ENCODE measurements at places on chromosomes 5 and 9.
A peak's percentile ranks its signal among the peaks of the same experiment; 100 is the strongest.

DNA sequence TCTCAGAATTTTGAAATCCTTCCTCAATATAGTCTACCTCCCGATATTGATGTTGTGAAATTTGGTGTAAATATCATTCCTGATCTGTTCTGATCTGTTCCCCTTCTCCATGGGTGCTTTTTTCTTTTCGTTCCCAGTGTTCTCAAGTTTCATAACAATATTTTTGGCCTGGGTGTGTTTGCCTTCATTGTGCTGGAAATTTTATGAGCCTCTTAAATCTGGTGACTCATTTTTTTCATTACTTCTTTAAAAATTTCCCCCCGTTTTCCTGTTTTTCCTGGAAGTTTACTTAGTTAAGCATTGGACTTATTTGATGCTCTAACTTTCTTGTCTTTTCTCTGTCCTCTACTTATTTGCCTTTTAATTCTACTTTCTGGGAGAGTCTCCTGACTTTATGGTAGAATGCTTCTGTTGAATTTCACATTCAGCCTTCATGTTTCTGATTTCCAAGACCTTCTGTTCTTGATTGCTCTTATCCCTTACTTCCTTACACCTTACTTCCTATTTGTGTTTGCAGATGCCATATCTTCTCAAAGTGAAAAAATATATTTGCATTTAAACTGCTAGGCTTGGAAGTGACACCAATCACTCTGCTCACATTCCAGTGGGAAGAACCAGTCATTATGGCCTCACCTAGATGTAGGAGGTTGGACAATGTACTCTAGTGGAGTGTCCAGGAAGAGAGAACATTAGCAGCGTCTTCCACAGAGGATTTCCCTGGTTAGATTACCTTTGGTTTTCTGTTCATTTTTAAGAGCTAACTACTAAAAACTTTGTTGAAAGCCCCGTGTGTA lies 441.9 kb downstream of the ARHGEF28 start:
- no peak for DNase-seq

DNA sequence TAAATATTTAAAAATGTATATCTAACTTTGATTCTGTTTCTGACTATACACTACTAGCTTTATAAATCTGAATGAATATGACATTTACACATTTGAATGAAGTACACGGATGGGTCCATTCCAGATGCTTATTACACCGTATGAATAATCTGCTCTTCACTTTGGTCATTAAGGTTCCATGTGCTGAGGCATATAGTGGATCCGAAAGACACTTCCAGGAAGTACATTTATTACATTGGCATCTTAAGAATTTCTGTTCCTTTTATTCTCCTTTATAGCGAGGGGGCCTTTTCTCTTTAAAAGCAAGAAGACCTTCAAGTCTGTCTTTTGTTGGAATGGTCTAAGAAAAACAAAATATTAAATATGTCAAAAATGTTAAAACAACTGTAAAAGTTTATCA lies 147.6 kb downstream of the AUH start:
- DNase-seq = no peak

DNA sequence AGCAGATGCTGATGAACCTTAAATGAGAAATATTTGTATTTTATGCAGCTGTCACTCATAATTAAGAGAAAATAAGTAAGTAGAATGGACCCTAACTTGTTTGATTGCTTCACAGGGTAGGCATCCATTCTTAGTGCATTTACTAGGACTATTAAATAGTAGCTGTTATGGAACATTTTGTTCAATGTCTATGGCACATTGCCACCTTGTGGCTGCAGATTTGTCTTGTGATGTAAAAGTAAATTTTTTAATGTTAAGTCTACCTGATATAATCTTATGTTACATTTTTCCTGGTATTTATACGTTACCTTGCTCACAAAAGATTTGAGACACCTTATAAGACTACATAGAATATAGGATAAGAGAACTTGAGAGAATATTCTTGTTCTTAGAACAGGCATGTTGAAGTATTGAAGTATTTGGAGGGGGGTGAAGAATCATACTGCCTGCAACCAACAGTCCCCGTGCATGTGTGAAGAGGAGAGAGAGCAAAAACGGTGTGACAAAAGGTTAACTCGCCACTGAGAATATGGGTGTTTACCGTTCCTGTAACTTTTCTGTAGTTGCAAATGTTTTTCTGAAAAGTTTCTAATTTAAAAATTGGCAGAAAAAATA lies 161.1 kb downstream of the MAST4 start:
- DNase-seq = no peak

DNA sequence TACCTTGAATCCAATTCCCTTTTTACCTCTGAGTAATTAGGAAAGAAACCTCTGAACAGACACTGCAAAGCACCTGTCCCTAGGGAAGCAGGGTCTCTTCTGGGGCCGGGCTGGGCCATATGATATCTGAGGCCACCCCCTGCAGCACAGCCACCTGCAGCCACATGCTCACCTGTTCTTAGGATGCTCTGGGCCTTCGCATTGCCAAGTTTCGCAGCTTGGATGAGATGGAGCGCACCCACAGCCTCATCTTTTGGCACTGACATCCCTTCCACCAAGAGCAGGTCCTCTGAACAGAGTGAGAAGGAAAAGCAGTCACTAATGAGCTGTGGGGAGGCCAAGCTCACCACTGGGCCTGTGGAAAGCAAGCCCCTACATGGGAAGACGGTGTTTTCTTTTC lies 27.3 kb downstream of the CLTA start:
- DNase-seq = no peak

GRCh38 chr5:60483050-60483449 lies 216.9 kb downstream of the DEPDC1B start:
- no peak for DNase-seq

DNA sequence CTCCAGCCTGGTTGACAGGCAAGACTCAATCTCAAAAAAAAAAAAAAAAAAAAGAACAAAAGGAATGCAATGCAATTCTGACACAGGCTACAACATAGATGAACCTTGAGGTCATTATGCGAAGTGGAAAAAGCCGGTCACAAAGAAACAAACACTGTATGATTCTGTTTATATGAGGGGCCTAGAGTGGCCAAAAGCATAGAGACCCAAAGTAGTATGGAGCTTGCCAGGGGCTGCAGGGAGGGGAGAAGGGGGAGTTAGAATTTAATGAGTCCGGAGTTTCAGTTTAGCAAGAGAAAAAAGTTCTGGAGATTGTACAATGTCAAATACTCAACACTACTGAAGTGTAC lies 33.2 kb upstream of the ASS1 start:
- DNase-seq = no peak

- no peak for DNase-seq
These were observed at the start of gene DIRAS2 for GRCh38 chr9:90642570-90643539. TSS of gene DIRAS2 (minus strand) at chr9:90642824. CDS start at chr9:90613827, 28,997 bp downstream.

DNA sequence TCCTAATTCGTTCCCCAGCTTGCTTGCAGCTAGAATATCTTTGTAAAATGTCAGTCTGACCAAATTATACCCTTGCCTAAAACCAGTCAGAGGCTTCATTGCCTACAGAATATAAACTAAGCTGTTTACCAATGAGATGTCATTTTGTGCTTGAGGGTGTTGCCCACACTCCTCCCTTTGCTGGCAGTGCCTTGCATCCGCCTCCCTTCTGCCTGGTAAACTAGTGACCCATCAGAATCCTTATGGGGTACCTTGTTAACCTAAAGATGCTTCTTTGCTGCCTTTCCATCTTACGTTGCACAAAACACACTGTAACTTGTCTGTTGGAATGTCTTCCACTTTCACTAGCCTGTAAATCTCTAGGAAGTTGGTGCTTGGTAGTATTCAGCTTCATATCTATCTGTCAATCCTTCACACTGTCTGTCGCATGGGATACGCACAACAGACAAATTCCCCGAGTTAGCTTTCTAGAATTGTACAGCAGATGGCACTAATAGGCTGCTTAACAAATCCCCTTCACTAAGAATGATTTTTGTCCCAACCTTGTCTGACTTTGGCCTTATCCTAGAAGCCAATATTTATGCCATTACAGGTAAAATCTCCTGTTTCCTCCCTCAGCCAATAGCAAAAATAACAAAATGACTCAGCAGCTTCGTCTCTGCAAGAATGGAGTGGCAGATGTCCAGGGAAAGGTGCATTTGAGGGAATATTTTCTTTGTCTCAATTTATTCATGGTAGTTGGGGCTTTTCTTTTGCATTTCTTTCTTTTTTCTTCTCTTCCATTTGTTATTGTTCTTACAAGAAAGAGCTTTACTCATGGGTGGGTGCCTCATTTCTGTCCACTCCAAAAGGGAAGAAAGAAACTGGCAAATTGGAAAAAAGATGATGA lies 3.0 kb downstream of the NUDT2 start:
- no peak for DNase-seq

- DNase-seq = no peak
These were observed at the start of gene SLC23A1 for GRCh38 chr5:139383275-139383992. TSS of gene SLC23A1 (minus strand) at chr5:139383297. CDS start at chr5:139383253, 44 bp downstream.

DNA sequence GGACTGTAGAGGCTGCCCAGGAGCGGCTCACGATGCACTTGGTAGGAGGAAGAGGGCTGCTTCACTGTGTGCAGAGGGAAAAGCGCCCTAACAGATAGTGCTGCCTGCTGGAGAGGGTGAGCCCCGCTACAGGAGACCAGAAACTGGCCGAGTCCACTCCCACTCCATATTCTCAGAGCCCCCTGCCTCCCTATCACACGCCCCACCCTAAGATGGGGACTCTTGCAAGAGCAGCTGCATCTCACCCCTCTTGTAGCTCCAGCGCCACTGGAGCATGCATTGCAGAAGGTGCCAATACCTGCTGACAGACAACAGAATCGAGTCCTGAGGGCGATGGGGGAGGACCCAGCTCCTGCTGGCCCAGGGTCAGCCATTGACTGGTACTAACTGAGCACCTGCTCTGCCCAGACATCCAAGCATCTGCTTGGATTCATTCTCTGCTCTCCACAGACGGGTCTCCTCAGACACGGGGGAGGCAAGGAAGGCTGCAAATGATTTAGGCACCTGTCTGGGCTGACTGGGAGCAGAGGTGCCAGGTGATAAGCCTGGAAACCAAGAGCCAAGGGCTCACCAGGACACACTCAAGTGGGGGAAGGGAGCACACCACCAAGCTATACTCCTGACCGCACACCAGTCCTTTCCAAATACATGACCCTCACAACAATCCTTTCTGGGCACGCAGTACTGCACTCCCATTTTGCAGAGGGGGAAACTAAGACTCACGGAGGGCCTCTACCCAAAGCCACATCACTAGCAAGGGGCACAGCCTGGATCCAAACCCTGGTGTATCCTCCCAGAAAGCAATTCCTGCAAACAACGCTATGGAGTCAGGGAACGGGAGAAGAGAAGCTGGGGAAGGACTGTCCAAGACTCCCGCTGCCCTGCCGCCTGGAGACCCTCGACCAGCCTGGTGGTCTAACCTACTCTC lies 1.6 kb downstream of the BICD2 start:
- no peak for DNase-seq

GRCh38 chr5:139863855-139864558 lies 68.4 kb downstream of the PSD2 start:
- DNase-seq = peak; percentile 45

GRCh38 chr5:170704417-170705192 lies 78.9 kb upstream of the GABRP start:
- no peak for DNase-seq

DNA sequence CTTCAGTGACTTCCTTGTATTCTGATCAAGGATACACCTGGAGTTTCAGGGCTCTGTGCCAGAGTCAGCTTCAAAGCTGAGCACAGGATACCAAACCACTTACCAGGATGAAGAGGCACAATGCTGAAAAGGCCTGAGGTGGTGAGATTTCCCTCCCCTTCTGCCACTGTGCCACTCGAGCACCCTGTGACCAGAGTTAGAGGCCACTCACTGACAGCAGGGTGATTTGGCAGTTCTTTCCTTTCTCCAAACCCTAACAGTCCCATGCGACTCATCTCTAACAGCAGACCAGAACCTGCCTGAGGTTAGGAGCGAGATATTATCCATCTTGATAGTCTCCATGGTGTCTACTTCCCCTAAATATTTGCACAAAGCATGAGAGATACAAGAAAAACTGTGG lies 1.8 kb downstream of the PLGRKT start:
- DNase-seq = no peak

GRCh38 chr9:120885958-120886357 lies 9.0 kb upstream of the PHF19 start:
- no peak for DNase-seq

Measured in stimulated activated CD4-positive, alpha-beta T cell treated with anti-CD3 and anti-CD28 coated beads, Interleukin-1b, Interleukin-23, amount 100 ng/mL, for 1 hour (primary cell).